ENCODE measurements at places on chromosomes 1 and 21. TPM values are rescaled to one million over a fixed set of nuclear protein-coding genes. Genes with fewer than 3 reads are reported as not detected.

DNA sequence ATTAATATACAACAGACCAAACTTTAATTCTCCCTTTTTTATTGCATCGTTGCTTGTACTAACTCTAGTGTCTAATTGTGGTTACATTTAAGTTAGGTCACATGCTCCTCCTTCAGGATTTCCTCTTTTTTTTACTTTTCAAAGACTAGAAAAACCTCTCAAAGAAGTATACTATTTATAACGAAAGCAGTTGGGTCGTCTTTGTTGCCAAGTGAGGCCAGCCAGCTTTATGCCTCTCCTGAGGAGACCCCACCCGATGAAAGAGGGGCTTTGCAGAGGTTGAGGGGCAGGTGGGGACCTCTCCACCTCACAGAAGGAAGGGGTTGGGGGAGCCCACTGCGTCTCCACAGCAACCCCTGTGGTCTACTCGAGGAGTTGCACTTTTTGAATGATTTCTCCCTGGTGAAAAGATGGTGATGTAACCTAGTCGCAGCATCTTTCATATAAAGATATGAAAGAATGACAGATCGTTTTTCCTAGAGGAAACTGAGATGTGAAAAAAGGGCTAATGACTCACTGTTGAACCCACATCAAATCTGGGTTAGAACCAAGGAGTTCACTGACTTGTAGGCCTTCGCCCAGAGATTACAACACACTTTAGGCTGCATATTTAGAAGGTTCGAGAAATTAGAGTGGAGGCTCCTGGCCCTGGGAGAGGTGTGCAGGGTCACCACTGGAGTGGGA, 6.4 kb downstream of the TGFB2 start:
- no peak for DNase-seq

GRCh38 chr1:224623743-224624333, 7.7 kb downstream of the CNIH3 start:
- DNase-seq = peak; percentile 50

GRCh38 chr1:36322786-36323635, 434 bp downstream of the EVA1B start:
- no peak for DNase-seq

- peak; percentile 74 for DNase-seq
Observed at GRCh38 chr1:64343105-64343822, 126.7 kb upstream of the CACHD1 start.

- DNase-seq = no peak
Observed at GRCh38 chr1:222301652-222302051, 246.3 kb downstream of the HHIPL2 start.

STUM gene
- total RNA-seq = not detected

GRCh38 chr1:98098473-98098872, 177.6 kb upstream of the DPYD start:
- no peak for DNase-seq

CDK11A gene
- total RNA-seq = 8.1 TPM

DNA sequence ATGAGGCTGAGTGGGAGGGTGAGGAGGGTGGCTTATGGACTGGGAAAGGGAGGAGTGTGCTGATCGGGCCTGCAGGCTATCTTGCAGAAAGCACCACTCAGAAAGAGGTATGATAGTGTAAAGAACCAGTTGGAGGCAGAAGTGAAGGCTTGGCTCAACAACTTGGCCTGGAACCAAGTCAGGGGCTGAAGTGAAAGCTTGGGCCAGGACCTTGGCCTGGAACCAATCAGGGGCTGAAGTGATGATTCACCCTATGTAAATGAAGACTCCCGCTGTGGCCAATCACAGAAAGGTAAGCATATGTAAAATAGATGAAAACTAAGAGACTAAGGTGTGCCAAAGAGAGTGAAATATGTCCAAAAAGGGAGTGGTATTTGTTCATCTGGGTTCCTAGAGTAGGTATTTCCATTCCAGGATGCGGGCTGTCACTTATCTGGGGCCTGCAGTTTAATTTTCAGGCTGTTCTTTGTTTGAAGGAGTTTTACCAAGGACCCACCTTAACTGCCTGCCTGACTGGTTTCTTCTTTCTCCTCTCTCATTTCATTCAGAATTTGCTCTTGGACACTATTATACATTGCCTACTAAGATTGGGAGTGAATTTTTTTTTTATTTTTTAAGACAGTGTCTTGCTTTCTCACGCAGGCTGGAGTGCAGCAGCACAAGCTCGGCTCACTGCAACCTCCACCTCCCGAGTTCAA, 5.1 kb upstream of the RFX5 start:
- no peak for DNase-seq

DNA sequence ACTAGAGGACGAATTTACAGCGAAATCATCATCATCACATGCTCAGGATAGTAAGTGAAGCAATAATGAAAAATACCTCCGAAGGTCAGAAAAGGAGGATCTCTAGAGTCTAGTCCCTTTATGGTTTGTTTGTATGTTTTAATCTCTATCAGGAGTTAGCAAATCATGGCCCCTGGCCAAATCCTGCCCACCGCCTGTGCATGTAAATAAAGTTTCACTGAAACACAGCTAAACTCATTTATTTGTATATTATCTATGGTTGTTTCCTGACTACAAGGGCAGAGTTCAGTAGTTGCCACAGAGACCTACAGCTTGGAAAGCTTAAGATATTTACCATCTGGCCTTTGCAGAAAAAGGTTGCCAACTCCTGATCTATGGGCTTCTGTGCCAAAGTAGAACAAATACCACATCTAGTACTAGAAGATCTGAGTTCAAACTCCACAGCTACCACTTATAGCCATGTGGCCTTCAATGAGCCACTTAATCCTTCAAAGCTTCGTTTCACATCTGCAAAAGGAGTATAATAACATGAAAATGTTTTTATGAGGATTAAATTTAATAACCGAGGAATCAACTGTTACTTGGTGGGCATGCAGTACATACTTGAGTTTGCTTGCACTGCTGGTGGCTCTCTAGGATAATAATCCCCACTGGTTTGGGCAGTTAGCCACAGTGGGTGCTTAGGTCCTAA, 94.0 kb upstream of the KIF26B start:
- DNase-seq = peak; percentile 40

GRCh38 chr1:243930822-243931671, 81.0 kb upstream of the AKT3 start:
- DNase-seq = no peak

VSIG8 gene
- not detected for total RNA-seq

GRCh38 chr1:160665330-160666078, 18.7 kb upstream of the SLAMF1 start:
- no peak for DNase-seq

GRCh38 chr1:156676820-156677615, at the start of gene NES:
NES (minus strand) TSS chr1:156677407; CDS start chr1:156677264, 143 bp downstream.
- no peak for DNase-seq

LCE1A gene
- not detected for total RNA-seq

GRCh38 chr1:229629261-229629660, 3.2 kb downstream of the URB2 start:
- no peak for DNase-seq

- DNase-seq = no peak
Observed at GRCh38 chr21:45283611-45284455, 3.9 kb downstream of the POFUT2 start.

LRRC41 gene
- total RNA-seq = 61.6 TPM

DNA sequence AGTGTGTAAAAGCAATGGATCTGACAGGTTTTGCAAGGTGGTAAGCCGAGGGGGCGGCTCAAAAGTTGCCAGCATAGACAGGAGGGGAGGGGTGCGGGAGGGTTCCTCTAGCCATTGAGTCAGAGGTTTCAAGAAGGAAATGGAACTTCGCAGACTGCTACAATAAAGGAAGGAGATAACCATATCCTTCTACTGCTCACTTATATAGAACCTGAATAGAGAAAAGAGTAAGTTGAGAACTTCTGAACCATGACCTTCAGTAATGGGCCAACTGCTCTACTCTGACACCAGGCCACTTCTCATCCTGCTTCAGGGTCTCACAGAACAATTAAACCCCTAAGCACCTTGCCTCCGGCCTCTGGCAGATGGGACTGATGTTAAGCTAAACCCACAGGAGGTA, 26.3 kb upstream of the BCAR3 start:
- DNase-seq = no peak

DNA sequence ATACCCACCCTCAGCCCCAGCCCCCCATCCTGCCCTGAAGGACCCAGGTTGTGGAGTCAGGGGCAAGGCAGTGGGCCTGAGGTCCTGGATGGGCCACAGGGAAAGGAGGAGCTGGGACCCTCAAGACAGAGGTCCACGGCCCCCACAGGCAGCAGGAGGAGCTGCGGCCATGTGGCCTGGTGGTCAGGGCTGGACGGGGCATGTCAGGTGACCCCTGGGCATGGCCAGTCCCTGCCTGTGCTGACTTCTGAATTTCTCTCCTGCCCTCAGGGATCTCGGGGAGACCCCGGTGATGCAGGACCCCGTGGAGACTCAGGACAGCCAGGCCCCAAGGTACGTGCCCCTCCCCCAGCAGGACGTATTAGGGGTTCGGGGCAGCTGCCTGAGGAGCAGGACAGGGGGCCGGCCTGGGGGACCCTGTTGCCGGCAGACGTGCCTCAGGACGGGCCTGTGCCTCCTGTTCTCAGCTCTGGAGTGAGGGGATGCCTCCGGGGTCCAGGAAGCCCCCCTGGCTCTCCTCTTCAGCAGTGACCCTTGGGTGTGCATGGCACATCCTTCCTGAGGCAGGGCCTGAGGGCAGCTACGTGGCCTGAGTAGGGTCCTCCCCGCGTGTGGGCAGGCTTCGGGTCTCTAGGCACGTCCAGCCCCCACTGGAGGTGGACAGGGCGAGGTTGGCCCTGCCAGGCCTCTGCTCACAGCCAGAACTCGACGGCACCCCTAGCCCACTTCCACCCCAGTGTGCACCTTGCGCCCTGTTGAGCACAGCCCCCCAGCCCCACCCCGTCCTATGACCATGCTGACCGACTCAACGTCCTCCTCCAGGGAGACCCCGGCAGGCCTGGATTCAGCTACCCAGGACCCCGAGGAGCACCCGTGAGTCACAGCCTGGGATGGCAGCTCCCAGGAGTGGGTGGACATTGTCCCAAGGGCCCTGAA, 23.6 kb downstream of the COL6A2 start:
- no peak for DNase-seq

DNA sequence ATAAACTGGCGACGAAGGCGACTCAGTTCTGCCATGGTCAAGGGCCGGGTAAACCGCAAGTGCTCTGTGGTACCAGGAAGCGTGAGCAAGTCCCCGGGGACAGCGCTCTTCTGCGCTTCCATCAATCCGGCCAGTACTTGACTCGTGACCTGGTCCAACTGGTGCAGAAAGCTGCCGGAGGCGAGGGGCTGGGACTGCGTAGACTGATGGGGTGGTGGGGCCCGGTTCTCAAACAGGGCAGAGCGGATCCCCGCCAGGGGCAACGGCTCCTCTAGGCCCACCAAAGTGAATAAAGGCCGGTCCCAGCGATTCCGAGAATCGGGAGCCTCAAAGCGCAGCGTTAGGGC, 852 bp downstream of the KTI12 start:
- DNase-seq = no peak

LRRC38 gene
- total RNA-seq = not detected

ADGRL2 gene
- 64.4 TPM for total RNA-seq

DNA sequence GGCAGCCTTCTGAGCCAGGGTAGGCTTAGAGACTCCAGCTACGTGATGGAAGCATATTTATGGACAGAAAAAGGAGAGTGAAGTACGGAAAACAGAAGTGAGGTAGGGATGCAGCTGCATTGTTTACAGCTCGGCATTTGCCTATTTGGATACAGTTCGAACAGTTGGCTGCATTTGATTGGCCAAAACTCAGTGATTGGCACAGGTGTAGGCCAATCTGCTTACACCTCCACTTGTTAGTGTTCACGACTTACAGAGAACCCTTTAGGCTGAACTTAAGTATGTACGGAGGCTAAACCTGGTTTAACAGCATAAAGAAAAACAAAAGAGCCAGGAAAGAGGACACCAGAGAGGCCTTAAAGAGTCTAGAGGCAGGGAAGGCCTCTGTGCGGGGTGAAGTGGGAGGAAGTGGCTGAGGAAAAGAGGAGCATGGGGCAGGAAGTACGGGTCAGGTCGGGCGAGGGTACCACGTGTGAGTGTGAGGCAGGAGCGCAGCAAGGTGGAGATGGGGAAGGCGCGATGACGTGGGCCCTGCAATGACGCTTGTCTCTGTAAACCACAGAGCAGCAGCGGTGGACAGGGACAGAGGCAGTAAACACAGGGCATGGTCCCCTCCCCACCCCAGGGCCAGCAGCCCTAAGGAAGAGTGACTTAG, 32.0 kb downstream of the RSPH1 start:
- peak; percentile 30 for DNase-seq

Data from pulmonary artery endothelial cell (primary cell).